NCI-H2227 treated with DMSO at 0.1 percent for 48 hours (cell line): ENCODE measurements at places on chromosomes 2 and 18.

- peak; percentile 78 for DNase-seq
Measured at GRCh38 chr2:159617646-159618045, 1.3 kb upstream of the BAZ2B start.

DNA sequence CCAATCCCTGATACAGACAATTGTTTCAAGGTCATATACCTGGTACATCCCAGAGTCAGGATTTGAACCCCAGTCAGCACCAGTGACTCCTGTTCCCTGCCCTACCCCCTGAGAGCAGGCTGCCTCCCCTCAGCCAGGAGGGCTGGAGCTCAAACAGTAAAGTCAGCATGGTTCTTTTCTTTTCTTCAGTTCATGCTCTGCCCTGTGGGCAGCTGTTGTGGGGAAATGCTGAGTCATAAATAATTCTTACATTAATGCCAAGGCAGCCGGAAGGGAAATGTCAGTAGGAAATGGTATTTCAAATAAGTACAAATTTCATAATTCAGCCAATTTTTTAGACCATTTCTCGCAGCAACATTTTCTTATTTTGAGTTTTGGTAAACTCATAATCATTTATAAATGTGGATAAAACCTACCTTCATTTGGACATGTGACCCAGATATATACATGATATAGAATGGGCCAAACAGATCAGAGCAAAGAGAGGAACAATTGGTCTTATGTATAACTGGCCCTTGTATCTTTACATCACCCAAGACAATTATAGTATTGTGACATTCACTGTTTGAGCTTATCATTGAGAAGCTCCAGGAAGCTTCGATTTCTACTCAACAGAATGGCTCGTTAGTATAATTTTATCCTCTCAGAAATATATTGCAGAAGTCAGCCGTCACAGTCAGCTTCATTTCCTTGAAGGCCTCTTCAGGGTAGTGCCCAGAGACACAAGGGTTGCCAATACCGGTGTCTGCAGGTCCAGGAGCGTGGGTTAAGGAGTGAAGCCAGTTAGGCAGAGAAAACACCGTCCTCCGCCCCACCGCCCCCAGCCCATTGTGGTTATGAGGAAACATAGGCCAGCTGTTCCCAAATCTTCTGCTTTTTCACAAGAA is 28.0 kb upstream of the SCYGR1 start:
- DNase-seq, result no peak

DNA sequence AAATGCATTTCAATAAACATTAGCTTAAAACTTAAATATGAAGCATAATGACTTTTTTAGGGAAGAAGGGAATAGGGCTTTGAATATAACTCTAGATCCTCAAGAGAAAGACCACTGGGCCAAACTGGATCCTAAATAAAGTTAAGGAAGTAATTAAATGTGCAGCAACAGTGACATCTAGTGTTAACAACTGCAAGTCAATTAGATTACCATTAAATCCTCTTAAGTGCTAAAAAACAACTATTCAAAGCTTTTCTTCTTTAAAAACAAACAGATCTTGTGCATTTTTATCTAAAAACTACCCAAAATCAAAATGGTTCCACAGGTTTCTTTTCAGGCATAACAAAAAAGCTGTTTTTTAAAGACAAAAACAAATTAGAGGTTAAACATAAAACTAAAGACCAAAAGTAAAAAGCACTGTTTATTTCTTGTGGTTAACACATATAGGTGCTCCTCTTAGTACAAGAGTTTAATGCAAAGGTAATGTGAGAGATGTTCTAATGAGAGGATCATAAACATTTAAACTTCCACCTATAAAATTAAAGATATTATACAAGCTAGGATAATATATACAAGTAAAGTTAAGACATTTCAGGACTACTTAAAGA is 111.4 kb downstream of the THADA start:
- peak; percentile 47 for DNase-seq

- no peak for DNase-seq
Measured at GRCh38 chr18:49846361-49846662, 33.0 kb upstream of the ACAA2 start.

DNA sequence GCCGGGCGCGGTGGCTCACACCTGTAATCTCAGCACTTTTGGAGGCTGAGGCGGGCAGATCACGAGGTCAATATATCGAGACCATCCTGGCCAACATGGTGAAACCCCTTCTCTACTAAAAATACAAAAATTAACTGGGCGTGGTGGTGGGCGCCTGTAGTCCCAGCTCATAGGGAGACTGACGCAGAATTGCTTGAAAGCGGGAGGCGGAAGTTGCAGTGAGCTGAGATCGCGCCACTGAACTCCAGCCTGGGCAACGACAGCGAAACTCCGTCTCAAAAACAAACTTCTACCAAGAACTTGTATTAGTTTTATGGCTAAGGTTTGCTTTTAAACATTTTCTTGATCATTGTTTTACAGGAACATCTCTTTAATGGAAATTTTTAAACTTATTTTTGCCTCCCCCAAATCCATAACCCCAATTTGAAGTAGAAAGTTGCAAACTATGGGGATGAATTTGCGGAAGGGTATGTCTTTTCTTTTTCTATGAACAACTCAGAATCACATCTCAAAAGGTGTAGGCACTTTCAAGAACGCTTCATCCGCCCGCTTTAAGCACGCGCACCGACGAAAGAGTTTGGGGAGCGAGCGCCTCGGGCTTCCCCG is 46.8 kb upstream of the PTMA start:
- no peak for DNase-seq

GRCh38 chr2:9332136-9332852 is 91.0 kb downstream of the ITGB1BP1 start:
- DNase-seq, result no peak

- no peak for DNase-seq
Measured at GRCh38 chr2:236169151-236169721, 1.1 kb upstream of the GBX2 start.

DNA sequence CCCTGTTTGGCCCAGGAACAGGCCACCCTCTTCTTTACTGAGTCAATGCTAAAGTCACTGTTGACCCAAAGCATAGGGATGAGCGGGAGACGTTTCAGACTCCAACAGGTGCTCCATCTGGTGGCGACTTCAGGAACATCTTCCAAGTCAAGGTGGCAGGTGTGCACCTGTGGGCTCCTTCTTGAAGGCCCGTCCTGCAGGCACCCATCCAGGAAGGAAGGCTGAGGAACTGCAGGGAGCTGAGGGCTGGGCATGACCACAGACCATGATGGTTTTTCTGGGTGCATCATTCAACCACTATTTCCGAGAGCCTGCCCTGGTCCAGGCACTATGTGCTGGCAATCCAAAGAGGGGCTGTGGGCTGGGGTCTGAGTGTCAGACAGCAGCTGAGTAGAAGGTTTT is 142.8 kb downstream of the NDUFA10 start:
- DNase-seq, result no peak

- DNase-seq, result no peak
Measured at GRCh38 chr2:132733094-132733493, 63.1 kb upstream of the LYPD1 start.

GRCh38 chr18:24600076-24600654 is 139.7 kb downstream of the HRH4 start:
- DNase-seq, result peak; percentile 59

DNA sequence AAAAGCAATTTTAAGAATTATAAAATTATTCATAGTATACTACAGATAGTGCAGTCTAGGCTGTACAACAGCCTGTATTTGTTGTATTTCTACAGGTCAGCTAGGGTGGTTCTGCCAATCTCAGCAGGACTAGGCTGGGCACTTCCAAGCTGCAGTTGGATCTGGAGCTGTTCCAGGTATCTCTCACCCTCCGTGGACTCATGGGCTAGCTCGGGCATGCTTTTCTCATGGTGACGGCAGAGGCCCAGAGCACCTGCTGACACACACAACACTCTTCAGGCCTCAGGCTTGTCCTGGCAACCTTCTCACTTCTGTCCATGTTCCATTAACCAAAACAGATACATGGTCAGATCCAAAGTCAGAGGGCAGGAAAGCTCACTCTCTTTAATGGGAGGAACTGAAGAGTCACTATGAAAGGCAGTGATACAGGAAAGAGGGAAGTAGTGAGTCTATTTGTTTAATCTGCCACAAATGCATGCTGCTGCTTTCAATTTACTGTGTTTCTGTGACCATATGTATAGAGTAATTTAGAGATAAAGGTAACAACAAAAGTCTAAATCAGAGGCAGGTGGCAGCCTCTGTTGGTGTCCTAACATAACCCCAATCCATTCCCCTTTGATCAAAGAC is 462.4 kb upstream of the ACVR2A start:
- DNase-seq, result no peak
